ENCODE measurements at places on chromosomes 2 and 18.

DNA sequence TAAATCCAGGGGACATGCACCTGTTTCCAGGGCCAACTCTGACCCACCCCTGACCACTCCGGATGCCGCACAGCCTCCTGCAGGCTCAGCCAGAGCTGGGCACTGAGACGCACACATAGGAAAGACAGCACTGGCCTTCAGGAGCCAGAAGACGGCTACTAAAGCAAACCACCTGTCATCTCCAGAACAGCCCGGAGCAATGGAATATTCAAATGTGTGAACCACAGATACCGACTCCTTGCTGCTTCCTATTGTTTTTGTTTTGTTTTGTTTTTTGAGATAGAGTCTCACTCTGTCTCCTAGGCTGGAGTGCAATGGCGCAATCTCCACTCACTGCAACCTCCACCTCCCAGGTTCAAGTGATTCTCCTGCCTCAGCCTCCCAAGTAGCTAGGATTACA, 94.0 kb downstream of the LAMA1 start:
- no peak for DNase-seq

DNA sequence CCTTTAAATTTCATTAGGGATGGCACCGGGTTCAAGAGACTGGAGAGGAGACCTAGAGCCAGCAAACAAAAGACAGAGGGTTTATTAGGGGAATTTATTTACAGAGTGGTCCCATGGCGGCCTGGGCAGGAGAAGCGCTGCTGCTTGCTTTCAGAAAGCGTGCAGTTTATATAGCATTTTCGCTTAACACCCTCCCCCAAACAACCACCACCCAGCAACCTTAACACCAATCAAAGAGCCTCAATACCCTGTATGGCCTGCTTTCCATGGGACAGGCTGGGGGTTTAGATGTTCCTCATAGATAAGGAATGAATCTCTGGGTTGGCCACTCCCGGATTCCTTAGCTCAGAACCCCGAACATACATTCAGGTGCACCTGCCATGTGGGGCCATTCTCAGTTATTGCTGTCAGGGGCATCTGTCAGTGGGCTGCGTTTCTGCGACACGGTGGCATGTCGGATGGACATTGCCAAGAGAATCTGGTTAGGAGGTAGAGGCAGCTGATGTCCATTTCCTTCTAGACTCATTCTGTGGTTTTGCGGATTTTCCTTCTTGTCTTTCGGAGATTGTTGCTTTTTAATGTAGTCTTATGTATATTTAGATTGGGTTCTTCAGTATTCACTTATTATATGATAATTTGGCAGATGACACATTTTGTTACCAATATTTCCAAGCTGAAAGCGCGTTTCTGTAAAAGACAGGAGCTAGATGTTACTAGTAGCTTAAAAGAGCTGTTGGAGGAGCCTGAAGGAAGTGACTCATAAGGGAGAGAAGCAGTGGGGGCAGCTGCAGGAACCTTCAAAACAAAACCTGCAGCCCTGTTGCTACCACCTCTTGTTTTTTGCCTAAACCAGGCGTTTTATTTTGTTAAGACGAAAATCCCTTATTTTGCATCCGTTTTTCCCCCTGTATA, 7.2 kb downstream of the AGAP1 start:
- no peak for DNase-seq

DNA sequence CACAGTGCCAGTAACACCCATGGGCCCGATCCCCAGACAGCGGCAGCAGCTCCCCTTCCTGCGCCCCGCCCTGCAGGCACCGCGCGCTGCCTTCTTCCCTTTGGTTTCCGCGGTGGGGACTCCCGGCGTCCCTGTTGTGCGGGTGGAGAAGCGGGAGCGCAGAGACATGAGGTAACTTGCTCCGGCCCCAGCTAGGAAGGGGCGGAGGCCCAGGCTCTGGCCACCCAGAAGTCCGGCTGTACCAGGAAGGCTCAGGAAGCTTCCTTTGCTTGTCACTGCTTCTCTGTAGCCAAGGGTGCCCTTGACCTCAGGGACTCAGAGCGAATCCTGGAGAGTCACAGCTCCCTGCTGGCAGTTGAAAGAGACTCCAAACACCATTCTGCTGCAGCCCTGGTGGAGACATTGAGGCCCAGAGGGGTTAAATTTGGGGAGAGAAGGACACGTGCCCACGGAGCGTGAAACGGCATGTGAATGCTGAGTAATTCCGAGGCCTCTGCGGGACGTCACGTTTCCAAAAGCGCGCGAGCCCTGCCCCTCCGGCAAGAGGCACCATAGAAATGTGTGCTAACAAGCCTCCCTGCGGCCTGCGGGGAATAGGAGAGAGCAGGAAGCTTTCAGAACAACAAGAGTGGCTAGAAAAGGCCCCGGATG, 6.7 kb upstream of the ADCY3 start:
- no peak for DNase-seq

DNA sequence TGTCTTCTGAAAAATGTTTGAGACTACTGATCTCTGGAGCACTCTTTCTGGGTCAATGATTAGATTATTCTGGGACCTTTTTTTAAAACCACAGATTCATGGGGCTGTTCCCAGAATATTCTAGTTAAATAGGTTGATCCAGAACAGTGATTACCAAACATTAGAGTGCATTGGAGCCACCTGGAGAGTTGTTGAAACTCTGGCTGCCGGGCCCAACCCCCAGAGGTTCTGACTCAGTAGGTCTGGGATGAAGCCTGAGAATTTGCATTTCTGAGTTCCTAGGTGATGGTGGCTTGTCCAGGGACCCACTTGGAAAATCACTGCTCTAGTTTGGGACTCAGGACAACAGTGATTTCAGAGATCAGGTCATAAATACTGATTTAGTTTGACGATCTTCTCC, 197.3 kb downstream of the PTPRM start:
- DNase-seq: no peak

DNA sequence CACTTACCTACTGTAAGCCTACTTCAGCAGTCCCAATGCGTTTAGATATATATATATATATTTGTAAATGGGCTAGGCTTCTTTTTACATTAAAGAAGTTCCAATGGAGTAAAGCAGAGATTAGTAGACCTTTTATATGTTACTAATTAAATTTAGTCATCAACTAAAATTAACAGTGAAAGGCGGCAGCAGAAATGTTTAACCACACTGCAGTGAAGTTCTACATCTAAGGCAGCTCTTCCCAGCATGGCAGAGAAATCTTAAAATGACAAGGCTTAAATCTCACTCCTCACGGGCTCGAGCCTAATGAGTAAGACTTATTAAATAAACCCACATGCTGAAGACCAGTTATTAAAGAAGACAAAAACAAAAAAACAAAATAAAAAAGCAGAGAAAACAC, 19.1 kb upstream of the KANSL1L start:
- DNase-seq: no peak

- peak; percentile 33 for DNase-seq
These were observed 107.5 kb upstream of the SPATS2L start for GRCh38 chr2:200199005-200199404.

DNA sequence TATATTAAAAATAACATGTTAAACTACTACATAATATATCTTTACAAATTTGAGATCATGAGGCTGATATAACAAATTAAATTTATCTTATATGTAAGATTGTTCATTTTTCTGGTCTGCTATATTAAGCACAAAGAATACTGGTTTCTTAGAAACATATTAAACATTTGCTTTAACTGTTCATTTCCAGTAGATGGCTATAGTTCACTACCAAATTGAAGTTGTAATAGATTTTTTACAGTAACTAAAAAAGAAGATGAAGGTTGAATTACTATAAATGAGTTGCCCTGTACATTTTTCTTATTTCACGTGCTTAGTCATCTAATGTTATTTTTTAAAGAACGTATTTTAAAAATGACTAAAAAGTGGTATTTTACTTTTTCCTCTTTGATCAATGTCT, 57.0 kb downstream of the ZNF407 start:
- DNase-seq: peak; percentile 77

DNA sequence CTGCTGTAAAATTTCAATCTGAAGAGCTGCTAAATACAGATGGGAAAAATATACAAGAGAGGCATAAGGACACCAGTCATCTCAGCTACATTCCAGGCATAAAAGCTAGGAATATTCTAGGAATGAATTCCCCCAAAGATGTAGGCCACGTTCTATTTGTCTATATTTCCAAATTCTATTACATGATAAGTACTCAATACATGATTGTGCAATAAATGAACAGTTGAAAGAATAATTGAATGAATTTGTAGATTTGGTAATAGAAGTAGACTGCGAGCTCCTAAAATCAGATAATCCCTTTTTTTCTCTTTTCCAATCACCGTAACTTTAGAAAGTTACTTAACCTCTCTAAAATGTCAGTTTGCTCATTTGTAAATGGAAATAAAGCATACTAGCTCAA, 48.5 kb upstream of the KCNH7 start:
- no peak for DNase-seq

DNA sequence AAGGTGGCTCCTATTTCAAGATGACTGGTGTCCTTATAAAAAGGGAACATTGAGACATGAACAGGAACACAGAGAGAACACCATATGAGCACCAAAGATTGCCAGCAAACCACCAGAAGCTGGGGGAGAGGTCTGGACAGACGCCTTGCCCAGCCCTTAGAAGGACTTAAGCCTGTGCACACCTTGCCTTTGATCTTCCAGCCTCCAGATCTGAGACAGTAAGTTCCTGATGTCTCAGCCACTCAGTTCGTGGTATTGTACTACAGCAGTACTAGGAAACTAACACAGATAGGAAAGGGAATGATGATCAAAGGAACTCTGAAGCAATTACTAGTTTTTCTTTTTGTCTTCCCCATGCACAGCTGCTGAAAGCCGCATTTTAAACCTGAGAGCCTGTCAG, 137.3 kb upstream of the FHL2 start:
- no peak for DNase-seq

- DNase-seq: no peak
These were observed 42.4 kb downstream of the TMEM237 start for GRCh38 chr2:201600906-201601305.

- no peak for DNase-seq
These were observed 71.2 kb upstream of the CCBE1 start for GRCh38 chr18:59768409-59768808.

DNA sequence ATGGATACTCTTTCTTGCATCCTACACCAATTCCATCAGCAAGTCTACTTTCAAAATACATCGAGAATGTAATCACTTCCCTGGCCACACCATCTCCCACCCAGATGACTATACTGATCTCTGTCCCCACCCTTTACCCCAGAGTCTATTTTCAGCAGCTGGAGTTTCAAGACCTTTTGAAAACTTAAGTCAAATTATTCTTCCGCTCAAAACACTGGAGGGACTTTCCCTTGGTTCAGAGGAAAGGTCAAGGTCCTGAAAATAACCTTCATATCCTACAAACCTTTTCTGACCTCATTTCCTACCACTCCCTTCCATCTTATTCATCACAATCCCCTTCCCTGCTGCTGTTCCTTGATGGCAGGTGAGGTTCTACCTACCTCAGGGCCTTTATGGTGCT, 58.8 kb upstream of the LYPD6 start:
- no peak for DNase-seq

GRCh38 chr2:105780606-105781005, 35.9 kb downstream of the NCK2 start:
- no peak for DNase-seq

- DNase-seq: no peak
These were observed 327.6 kb upstream of the KCNJ3 start for GRCh38 chr2:154370873-154371272.

- DNase-seq: no peak
These were observed 19.0 kb downstream of the TBC1D8 start for GRCh38 chr2:101132202-101132601.

DNA sequence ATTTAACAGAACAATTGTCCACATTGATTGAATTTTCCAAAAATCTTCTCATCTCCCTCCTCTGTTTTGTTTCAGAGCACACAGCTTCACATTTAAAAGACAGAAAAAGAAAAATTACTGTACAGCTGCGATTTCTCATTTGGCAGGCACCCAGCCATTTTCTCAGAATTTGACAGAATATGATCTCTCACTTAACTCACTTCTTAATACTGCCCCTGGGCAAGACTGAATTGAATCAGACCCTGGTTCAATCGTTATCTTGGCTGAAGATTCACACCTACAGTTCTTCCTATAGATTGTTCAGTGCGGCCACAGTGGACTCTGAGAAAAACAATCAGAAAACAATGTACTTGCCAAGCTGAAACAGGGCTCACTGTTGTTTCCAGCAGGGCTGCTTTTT, 90.2 kb upstream of the LHCGR start:
- DNase-seq: no peak

- DNase-seq: no peak
These were observed 154.8 kb downstream of the ZEB2 start for GRCh38 chr2:144364944-144365738.

DNA sequence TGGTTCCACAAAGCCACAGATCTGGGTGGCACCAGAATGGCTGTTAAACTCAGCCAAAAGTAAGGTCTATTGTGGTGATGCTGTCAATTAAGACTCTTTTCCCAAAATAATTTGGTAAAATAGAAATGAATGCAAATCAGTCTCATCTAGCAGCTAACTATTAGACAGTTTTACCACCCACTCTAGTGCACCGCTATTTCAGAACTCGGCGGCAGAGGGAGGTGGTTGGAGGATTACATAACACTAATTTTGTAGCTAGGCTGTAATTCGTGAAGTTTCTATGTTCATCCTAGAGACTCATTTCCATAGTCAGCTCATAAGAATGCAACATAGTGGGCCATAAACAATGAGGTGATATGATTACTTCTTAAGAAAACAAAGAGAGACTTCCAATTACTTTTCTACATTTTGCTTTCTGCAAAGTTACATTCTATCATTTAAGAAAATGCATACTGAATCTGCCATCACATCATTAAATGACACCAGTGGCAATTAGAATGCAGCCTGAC, 413.8 kb downstream of the FBXO15 start:
- no peak for DNase-seq

DNA sequence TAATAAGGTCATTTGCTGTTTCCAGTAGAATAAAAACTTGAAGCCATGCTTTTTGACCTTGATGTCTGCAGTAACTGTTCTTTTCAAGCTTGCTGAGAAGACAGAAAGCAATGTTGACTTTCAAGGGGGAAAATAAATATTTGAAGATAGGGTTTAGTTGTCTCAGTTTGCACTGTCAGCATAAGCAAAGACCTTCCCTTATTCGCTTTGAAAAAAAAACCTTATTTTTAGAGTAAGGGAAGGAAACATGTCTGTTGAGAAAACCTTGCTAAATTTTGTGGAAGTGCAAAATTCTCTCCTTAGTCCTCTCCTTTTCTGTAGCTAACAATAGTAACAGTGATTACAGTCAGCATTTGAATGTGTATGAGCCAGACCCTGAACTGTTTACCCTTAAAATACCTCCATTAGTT, 43.1 kb downstream of the MAP4K4 start:
- no peak for DNase-seq

DNA sequence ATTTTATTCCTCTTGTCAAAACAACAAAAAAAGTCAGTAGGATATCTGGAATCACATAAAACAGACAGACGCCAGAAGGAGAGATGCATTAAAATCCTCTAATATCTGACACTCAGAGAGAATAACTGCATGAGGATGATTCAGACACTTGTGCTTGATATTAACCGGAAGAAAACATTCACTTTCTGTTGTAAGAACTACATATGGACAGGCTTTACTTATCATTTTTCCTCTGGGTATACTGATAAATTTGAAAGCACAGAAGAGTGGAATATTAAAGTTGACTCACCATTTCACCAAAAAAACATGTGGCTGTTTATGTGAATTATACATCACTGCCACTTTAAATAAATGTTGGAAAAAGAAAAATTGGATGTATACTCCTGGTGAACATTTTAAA, 589.1 kb upstream of the CDH2 start:
- no peak for DNase-seq

- DNase-seq: no peak
These were observed 28.5 kb downstream of the ZNF516 start for GRCh38 chr18:76466410-76466991.

Data from Karpas-422 (cell line).